ENCODE measurements at places on chromosomes 3 and 15.

DNA sequence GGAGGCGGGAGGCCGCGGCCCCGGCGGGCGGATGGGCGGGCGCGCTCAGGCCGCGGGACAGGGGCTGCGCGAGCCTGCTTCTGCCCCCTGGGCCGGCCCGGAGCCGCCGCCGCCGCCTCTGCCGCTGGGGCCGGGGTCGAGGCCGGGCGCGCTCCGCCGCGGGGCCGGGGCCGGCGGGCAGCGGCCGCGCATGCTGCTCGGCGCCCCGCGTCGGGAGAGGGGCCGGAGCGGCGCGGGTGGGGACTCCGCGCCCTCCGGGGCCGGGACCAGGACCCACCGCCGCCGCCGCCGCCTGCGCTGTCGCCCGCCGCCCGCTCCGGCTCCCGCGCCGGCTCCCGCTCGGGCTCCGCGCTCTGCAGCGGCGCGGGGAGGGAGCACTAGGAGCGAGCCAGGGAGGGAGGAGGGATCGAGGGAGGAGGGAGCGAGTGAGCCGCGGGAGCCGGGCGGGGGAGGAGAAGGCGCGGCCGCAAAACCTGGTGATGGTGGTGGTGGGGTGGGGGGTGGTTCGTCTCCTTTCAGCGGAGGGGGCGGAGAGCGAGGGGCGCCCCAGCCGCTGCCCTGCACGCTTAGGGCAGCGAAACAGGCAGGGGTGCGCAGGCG lies at the start of gene LINGO1:
LINGO1 (minus strand) TSS at position 379 of the 600 bp plus-strand sequence. CDS start 597 bp downstream, outside the sequence.
- DNase-seq, result no peak

GRCh38 chr3:49717959-49718857 lies 1.3 kb downstream of the AMIGO3 start:
- no peak for DNase-seq

DNA sequence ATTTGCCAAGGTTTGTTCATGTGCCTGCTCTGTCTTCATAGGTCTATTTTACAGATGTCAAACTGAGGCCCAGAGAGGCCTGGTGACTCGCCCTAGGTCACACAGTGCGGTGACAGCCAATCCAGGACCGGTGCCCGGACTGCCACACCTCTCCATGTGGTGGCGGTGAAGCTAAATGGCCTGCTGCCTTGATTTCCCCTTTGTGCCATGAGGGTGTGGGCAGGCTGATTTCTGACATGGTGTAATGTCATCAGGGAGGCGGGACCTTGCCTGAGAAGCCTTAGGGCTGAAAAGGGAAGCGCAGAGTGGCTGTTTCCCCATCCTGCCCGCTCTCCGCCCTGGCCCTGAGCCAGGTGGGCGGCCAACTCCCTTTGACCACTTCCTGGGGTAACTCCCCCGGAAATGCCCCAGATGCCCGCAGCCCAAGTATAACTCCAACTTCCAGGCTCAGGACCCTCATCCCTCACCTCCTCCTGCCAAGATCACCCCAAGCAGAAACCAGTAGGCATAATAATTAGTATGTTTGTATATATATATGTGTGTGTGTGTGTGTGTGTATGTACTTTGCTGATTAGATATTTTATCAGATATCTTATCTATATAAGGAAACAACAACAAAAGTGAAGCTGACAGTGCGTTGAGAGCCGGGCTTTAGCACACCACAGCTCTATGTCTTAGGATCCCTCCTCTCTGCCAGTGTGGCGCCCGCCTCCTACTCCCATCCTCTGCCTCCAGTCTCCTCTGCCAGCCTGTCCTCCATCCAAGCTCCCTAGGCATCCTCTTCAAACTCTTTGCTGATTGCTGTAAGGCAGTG lies 63.9 kb downstream of the IQSEC1 start:
- DNase-seq, result peak; percentile 57

DNA sequence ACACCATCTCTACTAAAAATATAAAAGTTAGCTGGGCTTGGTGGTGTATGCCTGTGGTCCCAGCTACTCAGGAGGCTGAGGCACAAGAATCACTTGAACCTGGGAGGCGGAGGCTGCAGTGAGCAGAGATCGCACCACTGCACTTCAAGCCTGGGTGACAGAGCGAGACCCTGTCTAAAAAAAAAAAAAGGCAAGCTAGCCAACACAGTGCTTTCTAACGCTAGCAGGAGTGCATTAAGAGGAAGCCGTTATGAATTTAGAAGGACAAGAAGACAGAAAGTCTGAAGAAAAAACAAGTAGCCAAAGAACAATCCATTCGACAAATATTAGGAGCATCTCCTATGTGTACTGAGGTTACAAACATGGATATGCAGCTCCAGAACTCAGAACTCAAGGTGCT lies 28.6 kb downstream of the BHLHE40 start:
- DNase-seq, result no peak

- no peak for DNase-seq
Measured at GRCh38 chr3:113288881-113289280, 77.5 kb downstream of the BOC start.
